ENCODE measurements at places on chromosomes 1 and 21.

GRCh38 chr1:208201229-208201628 is 43.0 kb downstream of the PLXNA2 start:
- no peak for DNase-seq

GRCh38 chr1:61612602-61613001 is 112.3 kb downstream of the TM2D1 start:
- DNase-seq = no peak

DNA sequence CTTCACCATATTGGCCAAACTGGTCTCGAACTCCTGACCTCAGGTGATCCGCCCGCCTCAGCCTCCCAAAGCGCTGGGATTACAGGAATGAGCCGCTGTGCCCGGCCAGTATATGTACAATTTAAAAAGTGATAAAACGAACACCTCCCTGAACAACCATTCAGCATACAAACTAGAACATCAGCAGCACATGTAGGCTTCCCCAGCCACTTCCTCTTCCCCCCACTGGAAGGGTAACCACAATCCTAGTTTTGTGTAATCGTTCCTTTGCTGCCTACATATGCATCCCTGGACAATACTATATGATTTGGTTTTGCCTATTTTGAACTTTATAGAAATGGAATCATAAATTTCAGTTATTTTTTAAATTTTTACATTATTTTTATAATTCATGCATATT is 60.4 kb downstream of the DESI2 start:
- DNase-seq = no peak

DNA sequence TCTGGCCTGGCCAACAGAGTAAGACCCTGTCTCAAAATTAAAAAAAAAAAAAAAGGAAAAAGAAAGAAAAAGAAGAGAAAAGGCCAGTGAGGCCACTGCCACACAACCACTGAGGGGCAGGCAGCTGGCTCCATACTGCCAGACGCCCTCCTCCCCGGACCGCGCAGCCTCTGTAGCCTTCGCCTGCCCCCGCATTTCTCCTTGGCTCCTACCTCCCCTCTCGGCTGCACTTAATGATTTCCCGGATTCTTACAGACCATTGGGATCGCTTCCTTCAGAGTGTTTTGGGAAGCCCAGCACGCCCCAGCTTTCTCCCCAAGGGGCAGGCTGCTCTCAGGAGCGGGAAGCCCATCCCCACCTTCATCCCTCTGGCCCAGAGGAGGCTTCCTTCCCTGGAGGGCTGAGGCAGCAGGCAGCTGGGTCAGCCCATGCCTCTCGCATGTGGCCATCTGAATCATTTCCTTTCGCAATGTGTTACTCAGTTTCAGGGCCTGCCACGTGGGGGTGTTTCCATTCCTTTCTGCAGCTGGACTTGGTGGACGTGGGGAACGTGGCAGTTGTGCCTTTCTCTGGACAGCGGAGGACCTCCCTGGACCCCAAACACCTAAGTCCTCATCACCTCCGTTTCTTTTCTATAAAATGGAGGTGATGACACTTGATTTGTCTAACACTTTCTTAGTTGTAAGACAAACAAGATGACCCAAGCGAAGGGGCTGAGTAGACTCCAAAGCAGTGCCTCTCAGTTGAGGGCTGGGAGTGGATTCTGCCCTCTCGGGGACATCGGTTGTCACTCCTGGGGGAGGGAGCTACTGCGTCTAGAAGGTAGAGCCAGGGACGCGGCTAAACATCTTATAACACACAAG is 2.3 kb downstream of the SLC2A5 start:
- no peak for DNase-seq

DNA sequence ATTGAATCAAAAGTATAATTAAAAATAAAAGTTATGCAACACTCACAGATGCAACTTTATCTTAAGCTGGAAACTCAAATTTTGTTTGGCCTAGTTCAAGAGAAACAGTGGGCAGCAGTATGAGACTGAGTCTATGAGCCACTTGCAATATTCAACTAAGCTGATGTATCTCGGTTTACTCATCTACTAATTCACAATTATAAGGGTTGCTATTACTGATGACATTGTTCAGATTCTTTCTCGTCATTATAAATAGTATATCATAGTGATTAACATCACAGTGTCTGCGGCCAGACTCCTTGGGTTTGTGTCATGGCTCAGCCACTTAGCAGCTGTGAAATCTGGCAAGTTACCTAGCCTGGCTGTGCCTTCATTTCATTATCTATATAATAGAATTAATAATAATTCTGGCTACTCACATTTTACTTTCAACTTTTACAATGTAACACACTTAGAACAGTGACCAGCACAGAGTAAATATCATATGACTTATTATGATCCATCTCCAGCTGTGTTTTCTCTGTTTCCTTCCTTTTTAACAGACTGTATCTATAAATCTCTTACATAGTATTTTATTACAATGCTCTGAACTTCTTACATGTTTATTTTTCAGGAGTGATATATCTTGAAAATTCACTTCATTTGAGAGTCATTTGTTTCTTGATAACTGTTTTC is 194.3 kb upstream of the RGS18 start:
- no peak for DNase-seq

DNA sequence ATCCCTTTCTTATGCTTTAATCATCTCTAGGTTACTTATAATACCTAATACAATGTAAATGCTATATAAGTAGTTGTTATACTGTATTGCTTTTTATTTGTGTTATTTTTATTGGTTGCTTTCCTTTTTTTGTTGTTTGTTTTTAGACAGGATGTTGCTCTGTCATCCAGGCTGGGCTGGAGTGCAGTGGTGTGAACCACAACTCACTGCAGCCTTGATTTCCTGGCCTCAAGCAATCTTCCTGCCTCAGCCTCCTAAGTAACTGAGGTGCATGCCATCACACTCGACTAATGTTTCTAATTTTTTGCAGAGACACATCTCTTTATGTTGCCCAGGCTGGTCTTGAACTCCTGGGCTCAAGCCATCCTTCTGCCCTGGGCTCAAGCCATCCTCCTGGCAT is 26.9 kb downstream of the KRTAP19-8 start:
- no peak for DNase-seq

GRCh38 chr1:113674591-113674990 is 84.7 kb downstream of the PHTF1 start:
- no peak for DNase-seq

- DNase-seq = no peak
These were observed 21.1 kb upstream of the PDE9A start for GRCh38 chr21:42632336-42632751.

DNA sequence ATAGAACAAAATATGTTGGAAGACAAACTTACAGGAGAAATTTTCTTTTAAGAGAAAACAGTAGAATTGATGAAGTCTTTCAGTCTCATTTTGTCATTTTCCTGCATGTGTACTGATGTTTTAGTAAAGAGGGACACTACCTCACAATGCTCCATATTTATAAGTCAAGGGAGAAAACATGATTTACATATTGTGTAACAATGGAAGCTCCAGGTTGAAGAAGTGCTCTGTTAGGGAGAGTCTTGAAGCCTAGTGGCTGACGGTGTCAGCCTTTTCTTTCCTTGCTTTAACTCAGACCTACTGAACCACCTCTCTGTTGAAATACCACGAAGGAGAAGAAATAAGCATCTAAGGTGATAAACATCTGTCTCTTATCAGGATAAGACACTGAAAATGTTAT is 75.0 kb downstream of the C4BPA start:
- DNase-seq = no peak

GRCh38 chr1:10818262-10819197 is 22.1 kb upstream of the CASZ1 start:
- no peak for DNase-seq

DNA sequence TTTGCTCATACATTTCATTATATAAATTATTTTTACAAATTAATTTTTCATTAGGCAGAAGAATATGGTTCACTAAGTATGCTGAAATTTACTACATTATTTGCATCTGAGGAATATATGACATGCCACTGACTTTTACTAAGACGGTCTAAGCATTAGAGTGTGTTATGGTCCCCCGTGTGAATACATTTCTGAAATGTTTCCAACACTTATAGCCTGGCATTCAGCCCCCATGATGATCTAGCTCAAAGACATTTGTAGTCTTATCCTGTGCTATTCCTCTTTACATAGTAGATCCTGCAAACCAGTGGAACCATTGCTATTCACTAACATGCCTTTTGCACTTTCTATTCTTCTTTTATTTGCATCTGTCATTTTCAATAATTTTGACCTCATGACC is 1878.0 kb downstream of the MRPL39 start:
- no peak for DNase-seq

- DNase-seq = no peak
These were observed 21.4 kb downstream of the TEX35 start for GRCh38 chr1:178534137-178534868.

DNA sequence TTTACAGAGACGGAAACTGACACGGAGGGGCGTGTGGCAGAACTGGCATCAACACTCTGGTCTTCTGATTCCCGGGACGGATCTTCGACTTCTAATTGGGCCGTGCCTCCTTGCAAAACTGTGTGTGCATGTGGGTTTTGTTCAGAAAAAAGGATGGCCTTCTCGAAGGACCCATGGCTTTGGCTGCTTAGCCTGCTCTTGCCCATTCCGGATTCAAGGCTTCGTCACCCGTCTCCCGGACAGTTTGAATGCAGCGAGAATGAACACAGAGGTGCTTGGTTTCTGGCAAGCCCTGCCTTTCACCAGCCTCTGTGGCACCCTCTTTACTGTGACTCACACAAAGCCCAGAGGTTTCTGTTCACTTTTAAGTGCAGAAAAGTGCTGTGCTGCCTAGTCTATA is 120.1 kb downstream of the PRDM2 start:
- no peak for DNase-seq

DNA sequence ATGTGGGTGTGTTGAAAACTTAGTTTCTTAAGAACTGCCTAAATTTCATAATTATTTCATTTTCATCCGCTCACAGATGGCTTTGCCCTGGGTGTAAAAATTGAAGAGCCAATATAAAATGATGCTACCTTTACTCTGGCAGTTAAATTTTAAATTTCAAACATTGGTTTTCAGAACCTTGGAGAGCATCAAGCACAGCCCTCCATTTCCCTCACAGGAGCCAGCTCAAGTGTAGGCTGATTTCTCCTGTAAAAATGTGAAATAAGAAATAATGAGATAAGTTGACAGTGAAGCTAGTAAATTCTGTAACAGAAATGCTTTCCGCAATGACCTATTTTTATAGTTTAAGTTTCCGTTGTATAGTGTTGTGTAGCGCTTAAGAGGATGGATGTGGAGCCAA is 53.9 kb upstream of the AKT3 start:
- DNase-seq = no peak

- no peak for DNase-seq
These were observed 27.2 kb upstream of the ENO1 start for GRCh38 chr1:8905582-8906191.

GRCh38 chr21:46431448-46431847 is 27.2 kb upstream of the DIP2A start:
- DNase-seq = no peak

- no peak for DNase-seq
These were observed 43.1 kb downstream of the SCP2 start for GRCh38 chr1:52970149-52970548.

- no peak for DNase-seq
These were observed 48.5 kb upstream of the EDEM3 start for GRCh38 chr1:184803180-184803492.

- DNase-seq = no peak
These were observed 8.7 kb upstream of the CCN1 start for GRCh38 chr1:85571828-85572227.

GRCh38 chr1:25795946-25796810 is 3.8 kb upstream of the SELENON start:
- DNase-seq = no peak

DNA sequence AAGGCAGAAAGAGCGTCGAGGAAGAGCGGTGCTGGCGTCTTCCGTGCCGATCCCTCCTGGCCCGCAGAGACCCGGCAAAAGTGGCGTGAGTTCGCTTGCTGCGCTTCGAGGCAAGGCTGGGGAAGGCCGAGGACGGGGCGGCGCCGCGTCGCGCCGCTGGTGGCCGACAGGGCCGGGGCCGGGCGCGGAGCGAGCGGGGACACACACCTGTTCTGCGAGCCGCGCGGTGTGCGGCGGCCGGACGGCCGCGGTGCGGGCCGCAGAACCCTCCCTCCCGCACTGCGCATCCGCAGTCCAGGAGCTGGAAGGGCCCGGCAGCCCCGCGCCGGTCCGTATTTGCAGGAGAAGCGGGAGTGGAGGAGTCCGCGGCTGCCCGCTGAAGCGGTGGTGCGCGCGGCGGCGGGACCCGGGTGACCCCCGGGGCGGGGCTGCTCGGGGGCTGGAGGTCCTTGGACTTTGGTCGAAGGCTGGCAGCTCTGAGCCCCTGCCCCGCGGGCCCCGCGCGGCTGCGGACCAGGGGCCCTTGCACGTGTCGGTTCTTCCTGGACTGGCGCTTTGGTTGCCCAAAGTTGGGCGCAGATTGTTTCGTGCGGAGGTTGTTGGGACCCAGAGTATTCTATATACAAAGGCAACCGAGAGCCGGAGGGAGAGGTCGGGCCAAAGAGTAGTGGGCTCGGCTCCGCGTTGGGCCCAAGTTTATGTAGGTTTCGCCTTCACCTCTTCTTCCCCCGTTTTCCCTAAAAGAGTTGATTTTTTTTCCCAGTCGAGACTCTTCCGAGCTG is 2.6 kb downstream of the RNF220 start:
- DNase-seq = no peak

DNA sequence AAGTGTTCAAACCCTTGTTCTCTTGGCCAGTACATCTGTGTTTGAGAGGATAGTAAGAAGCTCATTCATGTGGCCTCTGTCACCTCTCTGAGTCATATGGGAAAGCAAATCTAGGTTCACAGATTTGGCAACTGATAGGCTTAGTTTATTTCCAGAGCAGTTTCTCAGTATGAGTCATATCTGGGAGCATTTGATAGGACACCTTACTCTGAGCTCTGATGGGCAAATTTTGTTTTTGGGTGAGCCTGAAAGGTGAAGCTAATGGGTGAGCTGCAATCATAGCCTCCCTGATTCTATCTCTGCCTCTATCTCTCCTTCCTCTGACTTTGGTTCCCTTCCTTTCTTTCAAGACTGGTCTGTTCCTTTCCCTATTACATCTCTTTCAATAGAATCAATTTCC is 134.4 kb downstream of the S1PR1 start:
- DNase-seq = no peak

DNA sequence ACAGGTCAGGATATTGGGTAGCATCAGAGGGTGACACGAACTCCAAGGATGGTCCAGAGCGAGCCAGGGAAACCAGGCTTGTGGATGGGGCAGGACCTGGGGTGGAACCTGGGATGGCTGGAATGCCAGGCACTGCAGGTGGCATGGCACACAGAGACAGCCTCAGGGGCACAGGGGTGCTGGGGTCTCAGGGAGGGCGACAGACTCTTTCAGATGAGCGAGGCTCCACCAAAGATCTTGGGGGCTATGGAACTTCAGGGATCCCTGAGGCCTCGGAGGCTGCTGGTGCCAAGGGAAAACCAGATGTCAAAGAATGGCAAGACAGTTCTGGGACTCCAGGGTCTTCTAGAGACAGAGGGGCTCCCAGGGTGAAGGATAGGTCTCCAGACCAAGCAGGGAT is 21.4 kb downstream of the IGFN1 start:
- no peak for DNase-seq

GRCh38 chr1:168086438-168086837 is 50.3 kb downstream of the GPR161 start:
- no peak for DNase-seq

DNA sequence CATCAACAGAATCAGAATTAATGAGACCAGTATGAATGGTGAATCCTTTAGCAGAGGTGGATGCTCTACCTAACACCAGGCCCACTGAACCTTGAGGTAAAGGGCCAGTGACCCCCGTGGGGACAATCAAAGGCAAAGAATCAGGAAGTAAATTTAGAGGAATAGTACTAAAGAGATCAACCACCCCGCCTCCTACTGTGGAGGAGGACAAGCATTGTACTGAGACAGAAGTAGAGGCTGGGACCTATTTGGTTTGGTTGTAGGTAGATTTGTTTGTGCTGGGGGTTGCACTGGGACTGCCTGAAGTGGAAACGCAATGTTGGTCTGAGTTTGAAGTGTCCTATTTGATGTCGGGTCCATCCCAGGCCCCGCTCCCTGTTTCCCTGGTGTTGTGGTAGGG is 9.5 kb downstream of the CD48 start:
- DNase-seq = no peak

Data from iPS DF 6.9 (cell line).